ENCODE measurements at places on chromosomes 6 and 20. TPM values are rescaled to one million over a fixed set of nuclear protein-coding genes. Genes with fewer than 3 reads are reported as not detected.

DNA sequence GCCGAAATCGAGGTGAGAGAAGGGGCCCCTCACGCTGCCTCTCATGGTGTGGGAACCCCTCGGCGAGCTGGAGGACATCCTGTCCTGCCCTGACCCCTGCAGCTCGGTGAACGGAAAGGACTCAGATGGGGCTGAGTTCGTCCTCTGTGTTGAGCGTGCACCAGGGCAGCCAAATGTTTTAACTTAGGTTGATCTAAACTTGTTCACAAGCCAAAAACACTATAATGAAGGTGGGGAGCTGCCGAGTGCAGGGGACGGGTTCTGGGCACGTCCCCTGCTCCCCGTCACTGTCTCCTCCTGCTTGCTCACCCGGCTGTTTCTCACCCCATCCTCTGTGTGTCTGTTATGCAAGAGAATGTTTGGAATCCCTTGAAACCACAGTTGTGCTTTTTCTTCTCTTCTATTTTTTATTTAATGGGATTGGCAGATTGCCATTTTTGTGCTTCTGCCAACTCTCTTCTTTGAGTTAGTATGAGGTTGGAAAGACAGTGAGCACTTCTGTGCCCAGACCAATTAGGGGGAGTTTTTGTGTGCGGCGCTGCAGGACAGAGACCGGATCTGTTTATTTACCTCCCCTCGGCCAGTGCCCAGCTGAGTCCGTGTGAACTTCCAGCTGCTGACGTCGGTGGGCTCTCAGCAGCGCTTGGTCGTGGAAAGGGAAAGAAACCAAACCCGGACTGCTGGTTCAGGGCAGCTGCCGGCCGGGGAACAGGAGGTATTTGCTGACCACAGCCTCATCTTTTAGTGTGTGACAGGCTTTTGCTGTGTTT, 158.1 kb downstream of the DTNBP1 start:
- no peak for DNase-seq

Gene SIRPB2
- not detected for total RNA-seq

DNA sequence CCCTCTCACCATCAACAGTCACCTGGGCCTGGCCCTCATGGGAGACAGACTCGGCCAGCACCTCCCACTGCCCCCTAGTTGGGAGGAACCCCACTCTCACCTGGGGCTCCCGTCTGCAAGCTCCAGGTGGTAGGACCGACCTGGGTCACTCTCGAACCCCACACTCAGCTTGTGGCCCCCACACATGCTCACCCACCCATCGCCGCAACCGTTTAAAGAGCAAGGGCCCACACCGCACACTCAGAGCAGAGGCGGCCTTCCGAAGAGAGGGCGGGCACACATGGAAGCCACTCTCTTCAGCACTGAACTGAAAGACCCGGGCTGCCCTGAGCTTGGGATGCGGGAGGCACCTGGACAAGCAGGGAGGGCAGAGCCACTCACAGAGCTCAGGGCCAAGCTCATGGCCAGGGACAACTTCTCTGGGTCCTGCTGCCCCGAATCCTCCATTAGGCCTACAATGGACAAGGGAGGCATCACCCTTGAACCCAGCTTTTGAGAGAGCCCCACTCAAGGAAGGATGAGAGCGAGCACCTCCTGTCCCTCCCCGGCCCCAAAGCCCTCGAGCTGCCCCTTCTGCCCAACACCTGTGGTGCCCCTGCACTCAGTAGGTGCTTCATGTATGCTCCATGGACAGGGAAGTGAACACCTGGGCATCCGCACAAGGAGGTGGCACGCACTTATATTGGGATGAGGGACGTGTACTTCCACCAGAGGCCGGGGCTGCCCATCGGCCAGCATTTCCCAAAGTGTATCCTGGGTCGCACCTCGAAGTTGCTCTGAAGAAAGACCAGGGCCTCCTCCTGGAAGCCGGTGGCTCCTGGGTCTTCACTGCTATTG, 50.4 kb downstream of the YTHDF1 start:
- DNase-seq: no peak

Gene SLC22A23
- 2.0 TPM for total RNA-seq

DNA sequence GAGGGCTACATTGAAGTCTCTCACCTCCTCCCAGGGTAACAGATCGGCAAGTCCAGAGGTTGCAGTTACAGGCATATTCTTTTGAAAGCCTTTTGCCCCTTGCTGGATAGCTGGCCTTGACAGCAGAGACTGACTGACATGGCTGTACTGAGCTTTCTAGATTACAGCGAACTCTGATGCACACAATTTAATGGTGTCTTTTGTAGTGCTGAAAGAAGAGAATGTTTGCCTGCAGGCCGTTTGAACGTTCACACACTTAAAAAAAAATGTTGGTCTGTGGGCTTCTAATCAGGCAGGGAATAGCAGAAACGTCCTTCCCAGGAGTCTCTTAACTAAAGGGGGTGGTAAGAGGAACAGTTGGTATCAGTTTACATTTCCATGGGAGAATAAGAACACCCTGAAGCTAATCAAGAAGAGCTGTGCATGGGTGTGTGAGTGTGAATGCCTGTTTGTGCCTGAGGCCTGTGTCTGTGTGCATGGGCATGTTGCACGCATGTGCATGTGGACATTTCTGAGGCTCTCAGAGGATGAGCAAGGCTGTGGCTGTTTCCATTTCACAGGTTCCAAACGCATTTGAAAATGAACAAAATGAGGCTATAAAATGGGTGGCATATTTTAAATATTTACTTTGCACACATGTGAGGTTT, 213.9 kb upstream of the SSTR4 start:
- DNase-seq: no peak

DNA sequence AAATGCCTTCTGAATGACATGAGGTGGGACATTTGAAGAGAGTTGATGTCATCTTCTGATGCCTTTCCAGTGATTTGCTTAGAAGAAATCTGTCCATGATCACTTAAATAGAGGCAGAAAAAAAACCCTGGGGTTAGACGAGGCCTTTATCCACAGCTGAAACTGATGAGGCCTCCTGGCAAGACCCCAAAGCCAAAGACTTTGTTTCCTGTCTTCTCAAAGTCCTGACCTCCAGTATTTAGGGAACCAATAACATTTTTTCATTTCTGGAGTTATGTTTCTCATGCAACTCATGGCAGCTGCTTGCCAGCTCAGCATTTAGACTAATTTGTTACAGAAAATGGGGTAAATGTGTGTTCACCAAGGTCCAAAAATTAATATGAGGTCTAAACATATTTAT, 248.0 kb upstream of the PRDM1 start:
- DNase-seq: no peak

- DNase-seq: no peak
Measured at GRCh38 chr20:62479156-62479555, 3.4 kb upstream of the GATA5 start.

DNA sequence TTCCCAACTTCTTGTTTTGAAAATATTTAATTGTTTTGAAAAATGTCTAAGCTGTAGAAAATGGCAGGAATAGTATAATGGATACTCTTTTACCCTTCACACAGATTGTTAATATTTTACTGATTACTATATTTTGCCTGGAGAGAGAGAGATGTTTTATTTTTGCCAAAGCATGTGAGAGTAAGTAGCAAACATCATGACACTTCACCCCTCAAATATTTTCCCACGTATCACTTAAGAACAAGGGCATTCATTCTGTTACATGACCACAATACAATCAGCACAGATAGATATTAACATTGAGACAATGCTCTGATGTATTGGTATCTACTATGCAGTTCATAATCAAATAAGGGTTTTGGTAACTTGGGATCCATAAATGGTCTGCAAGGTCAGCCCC, 116.5 kb downstream of the CCDC170 start:
- DNase-seq: no peak

DNA sequence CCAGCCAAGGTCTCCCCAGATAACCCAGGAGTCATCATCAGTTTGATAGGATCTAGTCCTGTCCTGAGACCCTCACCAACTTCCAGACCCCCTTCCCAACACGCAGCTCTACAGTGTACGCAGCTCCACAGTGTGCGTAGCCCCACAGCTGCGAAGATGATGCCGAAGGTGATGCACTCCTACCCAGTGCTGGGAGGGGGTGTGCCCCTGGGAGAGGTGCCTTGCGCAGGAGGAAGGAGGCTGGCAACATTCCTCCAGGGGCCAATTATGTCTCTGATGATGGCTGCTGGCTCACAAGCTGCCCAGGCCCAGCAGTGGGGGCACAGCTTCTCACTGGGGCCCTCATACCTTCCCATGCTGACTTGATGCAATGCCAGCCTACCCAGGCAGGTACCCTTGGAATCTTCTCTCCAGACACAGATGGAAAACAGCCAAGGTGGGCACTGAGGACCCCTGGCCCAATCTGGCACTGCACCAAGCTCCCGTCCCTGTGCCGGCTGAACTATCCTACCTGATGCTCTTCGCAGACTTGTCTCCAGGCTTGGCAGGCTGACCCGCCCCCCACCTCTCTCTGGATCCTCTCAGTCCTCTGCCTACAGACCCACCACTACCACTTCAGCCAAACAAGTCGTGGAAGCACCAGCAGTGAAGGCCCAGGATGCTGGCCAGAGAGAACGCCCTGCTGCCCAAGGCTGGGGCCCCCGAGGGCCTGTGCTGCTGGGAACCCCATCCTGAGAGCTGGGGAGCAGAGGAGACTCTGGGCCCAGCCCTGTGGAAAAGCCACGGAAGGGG, 1.4 kb downstream of the ZNF512B start:
- no peak for DNase-seq

DNA sequence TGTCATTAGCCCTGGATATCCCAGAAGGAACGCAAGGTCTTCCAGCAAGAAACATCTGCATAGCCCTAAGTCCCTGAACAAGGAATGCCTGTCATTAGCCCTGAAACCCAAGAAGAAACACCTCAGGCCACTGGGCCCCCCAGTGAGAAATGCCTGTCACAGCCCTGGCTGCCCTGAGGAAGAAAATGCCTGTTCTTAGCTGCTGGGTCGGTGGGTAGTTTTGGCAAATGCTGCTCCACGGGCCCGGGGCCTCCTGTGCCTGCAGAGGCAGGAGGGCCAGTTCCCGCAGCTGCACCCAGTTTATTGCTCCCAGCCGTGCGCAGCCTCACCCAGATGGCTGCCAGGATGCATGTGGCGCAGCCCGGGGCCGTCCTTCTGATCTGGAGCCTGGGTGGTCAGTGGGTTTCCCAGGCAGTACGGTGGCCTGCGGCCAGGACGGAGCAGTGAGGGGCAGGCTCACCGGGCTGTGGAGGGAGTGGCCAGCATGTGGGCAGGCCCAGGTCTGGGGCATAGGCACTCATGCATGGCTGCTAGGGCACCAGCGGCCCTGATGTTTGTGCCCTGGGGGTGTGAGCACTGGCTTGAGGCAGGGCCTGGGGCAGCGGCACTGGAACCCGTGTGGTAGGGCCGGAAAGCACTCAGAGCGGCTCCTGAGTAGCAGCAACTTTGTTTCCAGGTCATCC, 219.0 kb downstream of the ERMARD start:
- DNase-seq: no peak

Gene PRPH2
- 0.14 TPM for total RNA-seq

Gene NMBR
- not detected for total RNA-seq

DNA sequence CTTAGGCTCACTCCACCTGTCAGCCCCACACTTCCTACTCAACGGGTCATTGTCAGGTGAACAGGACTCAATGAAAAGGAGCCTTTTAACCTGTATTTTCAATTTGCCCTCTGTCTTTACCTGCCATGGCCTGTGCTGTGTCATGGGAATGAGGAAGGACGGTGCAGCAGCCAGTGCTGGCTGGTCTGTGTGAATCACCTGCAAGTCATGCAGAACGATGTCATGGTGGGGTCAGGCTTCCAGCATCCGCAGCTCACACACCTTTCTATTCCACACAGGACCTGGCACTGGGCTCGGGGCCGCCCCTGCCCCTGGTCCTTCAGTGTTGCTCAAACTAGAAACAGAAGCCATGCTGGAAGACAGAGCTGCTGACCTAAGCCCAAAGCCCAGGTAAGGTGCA, 188.7 kb upstream of the GMDS start:
- DNase-seq: no peak

GRCh38 chr20:11790046-11790445, 127.6 kb upstream of the BTBD3 start:
- no peak for DNase-seq

GRCh38 chr6:134402372-134402984, 84.6 kb upstream of the SGK1 start:
- no peak for DNase-seq

DNA sequence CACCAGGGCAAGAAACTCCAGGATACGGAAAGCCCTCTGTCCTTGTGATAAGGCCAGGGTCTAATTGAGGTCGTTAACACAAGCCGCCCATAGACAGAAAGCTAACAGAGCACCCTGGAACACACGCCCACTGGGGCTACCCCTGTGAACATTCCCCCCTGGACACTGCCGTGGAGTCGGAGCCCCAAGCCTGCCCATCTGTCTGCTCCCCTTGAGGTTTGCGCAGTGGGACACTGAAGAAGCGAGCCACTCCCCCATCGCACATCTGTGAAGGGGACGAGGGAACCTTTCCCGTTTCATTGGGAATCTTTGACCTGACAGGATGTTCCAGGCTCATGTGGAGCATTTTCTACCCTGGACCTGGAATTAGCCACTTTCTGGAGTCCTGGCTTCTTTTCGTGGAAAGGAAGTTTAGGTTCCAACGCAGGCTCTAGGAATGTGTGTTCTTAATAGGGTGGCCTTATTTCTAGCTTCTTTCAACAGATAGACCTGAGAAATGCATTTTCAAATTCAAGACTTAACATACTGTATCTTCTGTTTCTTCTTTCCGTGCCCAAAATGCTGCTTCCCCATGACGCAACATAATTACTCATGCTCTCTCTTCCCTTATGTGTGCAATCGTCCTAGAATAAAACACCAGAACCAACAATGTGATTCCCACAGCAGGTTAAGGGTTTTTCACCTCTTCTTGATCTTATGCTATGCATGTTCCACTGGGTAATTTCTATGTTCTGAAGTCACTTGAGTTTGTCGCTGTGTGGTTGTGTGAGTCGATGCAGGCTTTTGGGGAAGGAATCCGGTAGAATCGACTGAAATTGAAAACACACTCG, 161.1 kb downstream of the ERMARD start:
- no peak for DNase-seq

- peak; percentile 36 for DNase-seq
Measured at GRCh38 chr6:3751077-3751729, at the start of gene PXDC1. Gene PXDC1 (minus strand): TSS chr6:3751713. CDS start chr6:3751531, 182 bp downstream.

GRCh38 chr6:20467437-20467836, 65.8 kb downstream of the E2F3 start:
- no peak for DNase-seq

Gene VGLL2
- not detected for total RNA-seq

Gene GTSF1L
- not detected for total RNA-seq

DNA sequence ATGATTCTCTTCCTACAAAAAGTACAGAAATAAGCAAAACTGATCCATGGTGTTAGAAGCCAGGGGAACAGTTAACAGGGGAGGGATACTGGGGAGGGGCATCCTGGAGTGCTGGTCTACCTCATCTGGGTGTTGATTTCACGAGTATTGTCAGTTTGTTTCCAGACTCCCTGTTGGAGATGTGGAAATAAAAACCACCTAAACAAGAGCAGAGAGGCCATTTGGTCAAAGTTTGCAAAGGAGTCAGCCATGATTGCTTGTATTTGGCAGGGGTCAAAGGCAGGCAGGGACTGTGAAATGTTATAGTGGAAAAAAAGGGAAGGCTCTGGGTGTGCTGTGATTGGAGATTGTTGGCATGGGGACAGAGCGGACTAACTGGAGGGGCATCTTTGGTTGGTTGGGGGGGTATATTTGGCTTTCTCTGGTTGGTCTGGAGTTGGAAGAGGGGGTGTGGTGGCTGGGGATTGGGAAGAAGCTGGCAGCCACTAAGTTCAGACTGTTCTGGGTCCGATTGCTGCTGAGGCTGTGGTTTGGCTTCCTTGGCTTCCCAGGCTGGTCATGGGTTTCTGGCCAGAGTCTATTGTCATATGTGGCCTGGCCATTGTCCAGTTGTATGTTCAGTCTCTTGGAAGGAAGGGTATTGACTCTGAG, 14.9 kb upstream of the PANK2 start:
- DNase-seq: no peak

GRCh38 chr20:4369798-4370124, 351.9 kb upstream of the PRND start:
- DNase-seq: peak; percentile 42

Gene OPRM1
- not detected for total RNA-seq

Gene KHDC1L
- total RNA-seq: not detected

Gene TMEM14A
- total RNA-seq: 9.3 TPM
